ENCODE measurements at places on chromosomes 2 and 18. TPM values are rescaled to one million over a fixed set of nuclear protein-coding genes. Genes with fewer than 3 reads are reported as not detected.

- peak; percentile 55 for DNase-seq
These were observed 51.1 kb downstream of the LPIN2 start for GRCh38 chr18:2961821-2962220.

DNA sequence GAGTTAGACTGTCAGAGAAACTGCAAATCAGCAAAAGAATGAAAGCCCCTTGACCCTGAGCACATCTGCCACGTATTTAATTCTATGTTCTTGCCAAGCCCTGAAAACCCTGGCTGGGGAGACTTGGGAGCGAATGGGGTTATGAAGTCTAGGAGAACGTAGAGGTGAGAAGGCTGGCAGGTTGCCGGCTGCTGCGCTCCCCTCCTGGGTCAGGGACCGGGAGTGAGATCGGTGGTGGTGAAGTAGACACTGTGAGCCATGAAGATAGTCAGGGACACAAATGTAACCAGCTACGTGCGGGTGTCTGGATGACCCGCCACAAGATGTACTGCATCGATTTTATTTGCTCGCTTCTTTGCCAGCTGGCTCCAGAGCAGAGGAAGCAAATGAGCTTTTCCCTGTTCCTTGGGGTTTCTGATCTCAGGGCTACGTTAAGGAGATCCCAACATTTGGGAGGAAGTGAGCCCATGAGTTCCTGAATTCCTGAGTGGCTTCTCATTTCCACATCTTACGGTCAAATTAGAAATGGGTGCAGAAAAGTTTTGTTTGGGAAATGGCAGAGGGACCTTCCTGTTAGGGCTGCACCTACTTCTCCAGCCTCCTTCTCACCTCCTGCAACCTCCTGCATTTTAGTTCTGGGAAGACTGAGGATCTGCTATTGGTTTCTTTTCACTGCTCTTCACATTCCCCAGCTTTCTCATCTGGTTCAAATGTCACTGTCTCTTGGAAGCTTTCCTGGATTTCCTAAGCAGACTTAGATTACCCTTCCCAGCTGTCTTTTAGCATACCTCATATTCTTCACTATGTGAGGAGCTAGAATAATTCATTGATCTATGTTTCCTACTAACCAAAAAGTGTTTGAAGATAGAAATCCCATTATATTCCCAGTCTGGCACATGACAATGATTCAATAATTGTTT, 360.6 kb downstream of the ZNF521 start:
- peak; percentile 38 for DNase-seq

GRCh38 chr2:33652830-33653229, 53.7 kb upstream of the FAM98A start:
- no peak for DNase-seq

DNA sequence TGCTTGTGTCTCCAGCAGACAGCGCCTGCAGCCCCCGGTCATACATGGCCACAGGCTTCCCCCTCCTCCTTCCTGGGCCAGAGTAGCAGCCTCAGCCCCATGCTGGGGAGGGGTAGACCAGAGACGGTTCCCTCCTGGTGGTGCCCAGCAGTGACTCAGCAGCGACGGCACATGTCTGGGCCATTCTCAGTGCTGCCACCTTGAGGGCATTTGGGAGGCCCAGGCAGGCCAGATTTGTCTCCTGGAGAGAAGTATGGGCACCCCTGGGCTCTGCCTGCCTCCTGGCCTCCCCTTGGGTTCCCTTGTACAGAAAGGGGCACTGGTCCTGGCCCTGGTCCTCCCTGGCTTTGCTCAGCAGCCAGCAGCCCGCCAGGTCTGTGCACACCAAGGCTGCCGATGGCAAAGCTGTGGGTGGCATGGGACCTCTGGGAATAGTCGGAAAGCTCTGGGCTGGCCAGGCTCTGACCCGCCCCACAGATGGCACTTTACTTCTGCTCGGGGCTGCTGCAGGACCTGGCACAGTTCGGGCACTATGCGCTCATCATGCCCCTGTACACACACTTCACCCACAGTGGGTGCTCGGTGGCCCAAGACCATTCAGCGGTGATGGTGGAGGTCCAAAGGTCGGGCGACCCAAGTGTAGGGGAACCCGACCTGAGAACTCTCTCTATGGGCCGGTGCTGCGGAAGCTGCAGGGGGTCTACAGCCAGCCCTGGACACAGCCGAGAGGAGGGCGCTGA, 11.4 kb upstream of the ALPI start:
- DNase-seq = peak; percentile 50

- no peak for DNase-seq
These were observed 430.6 kb upstream of the TNP1 start for GRCh38 chr2:217290467-217290866.

DNA sequence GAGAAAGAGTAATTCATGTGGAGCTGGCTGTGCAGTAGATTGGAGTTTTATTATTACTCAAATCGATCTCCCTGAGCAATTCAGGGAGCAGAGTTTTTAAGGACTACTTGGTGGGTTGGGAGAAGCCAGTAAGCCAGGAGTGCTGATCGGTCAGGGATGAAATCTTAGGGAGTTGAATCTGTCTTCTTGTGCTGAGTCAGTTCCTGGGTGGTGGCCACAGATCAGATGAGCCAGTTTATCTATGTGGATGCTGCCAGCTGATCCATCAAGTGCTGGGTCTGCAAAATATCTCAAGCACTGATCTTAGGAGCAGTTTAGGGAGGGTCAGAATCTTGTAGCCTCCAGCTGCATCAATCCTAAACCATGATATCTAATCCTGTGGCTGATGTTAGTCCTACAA, 17.0 kb upstream of the UGT1A8 start:
- no peak for DNase-seq

- DNase-seq = no peak
These were observed 83.1 kb downstream of the SEPTIN10 start for GRCh38 chr2:109530712-109531111.

DNA sequence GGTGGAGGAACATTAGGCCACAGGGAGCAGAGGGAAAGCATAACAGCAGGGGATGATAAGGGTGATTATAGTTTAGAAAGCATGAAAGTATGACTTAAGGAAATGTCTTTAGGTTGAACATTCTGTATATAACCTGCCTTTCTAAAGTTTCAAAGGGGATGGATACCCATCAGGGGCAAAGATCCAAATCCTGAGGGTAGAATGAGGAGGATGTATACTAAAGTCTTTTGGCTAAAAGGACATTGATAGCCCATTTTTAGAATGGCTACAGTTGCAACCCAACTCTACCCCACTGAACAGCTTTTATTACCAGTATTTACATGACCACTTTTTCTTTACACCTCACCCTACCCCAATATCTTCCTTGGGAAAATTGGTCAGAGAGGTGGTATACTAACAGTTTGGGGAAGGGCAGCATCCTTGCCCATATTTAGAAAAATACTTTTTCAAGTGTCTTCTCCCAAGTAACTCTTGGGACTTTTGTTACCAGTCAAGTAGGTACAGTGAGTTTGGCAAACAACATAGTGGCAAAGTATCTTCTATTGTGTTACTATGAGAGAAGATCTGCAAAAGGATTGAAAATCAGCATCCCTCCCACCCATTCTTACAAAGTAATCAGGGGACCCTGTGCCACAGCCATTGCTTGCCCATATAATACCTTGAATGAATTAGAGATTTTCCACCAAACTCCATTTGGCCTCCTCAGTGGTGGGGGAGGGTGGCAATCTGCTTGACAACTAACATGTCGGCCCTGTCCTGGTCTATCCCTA, 8.3 kb downstream of the MAT2A start:
- no peak for DNase-seq

DNA sequence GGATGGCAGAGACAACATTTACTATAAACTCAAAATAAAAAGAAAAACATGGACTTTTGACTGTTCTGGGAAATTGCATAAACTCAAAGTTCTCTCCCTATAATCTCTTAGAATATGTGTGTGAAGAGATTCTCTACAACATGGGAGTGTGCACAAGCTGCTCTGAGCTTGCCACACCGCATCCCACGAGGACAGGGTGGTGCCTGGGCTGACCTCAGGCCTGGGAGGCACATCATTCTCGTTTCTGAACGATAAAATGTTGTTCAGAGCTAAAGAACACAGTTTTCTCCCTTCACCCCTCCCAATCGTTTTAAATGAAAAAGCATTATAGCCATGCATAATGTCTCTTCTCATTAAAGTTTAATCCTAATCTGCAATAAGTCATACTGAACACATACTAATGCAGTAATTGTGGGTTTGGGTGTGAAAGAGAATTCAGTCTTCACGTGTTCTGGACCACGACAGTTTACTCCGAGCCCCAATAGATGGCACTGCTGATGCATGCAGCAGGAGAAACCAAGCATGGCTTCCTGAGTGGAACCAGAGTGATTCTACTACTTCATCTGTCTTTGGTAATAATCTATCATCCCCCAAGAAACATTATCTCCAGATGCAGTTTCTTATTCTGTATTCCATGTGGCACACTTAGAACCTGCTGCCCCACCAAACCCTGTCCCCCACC, 46.9 kb upstream of the LAMA1 start:
- peak; percentile 15 for DNase-seq

The REG3A gene
- not detected for polyA plus RNA-seq

The ALPG gene
- polyA plus RNA-seq = not detected

The CDKL4 gene
- not detected for polyA plus RNA-seq

The TMEM247 gene
- polyA plus RNA-seq = not detected

The SPP2 gene
- not detected for polyA plus RNA-seq
